ENCODE measurements at places on chromosomes 12 and 14.
A peak's percentile ranks its signal among the peaks of the same experiment; 100 is the strongest.

GRCh38 chr12:116164250-116165035 lies 113.0 kb downstream of the MED13L start:
- DNase-seq, result no peak

- DNase-seq, result no peak
These were observed 49.0 kb downstream of the ZC3H14 start for GRCh38 chr14:88611878-88612277.

GRCh38 chr14:90017371-90017770 lies 44.4 kb upstream of the KCNK13 start:
- DNase-seq, result no peak

DNA sequence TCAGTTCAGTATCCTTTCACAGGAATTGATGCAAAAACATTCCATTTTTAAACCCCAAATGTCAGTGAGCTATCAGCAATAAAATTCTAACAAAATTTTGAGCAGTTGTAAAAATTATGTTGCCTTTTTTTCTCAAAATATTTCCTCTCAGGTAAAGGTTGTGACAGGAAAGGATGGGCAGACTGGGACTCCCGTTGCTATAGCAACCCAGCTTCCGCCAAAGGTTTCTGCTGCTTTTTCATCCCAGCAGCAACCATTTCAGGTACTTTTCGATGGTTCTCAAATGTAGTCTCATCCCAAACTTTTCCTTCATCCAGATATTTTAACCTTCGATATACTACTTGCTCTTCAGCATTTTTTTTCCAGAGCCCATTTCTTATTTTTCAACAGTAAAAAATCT lies 13.6 kb downstream of the EP400 start:
- peak; percentile 40 for DNase-seq

GRCh38 chr14:36976571-36977023 lies 195.8 kb downstream of the SLC25A21 start:
- no peak for DNase-seq

DNA sequence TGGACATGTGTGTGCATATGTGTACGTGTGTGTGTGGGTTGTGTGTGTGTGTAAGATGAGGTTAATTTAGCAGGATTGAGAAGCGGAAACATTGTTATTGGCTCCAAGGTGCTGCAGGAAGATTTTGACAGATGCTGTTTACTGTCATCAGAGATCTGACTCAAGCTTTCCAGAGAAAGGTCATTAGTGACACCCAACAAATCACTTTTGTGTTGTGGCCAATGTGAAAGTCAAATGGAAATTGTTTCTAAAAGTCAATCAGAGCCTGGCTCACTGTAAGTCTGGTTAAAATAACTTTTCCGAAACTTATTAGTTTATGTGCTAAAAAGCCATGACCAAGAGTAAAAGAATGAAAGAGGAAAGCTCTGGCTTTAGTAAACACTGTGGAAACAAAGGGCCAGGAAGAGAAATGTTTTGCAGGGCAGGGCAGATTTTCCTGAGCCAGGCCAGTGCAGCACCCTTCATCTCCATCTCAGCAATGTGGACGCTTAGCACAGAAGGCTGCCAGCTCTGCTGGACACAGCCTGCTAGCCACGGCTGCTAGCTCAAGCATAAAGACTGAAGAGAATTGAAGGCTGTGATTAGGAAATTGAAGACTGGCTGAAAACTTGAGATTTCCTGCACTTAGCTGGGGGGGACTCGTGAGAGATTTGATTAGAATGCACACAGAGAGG lies 235.8 kb downstream of the NEDD1 start:
- DNase-seq, result no peak

DNA sequence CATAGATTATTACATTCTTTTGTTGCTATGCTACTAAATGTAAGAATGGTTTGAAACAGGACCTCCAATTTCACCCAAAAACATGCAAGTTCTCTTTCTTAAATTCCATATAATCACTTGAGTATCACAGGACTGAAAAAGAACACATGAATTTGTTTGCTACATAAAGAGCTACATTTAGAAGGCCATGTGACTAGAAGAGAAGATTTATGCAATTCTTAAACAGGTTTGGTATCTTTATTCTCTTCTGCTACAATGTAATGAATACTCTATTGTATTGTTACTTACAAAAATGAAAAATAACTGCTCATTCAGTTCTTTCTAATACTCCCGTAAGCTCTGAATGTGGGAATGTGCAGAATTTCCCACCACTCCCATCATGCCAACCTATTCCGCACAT lies 9.3 kb downstream of the EPS8 start:
- no peak for DNase-seq

DNA sequence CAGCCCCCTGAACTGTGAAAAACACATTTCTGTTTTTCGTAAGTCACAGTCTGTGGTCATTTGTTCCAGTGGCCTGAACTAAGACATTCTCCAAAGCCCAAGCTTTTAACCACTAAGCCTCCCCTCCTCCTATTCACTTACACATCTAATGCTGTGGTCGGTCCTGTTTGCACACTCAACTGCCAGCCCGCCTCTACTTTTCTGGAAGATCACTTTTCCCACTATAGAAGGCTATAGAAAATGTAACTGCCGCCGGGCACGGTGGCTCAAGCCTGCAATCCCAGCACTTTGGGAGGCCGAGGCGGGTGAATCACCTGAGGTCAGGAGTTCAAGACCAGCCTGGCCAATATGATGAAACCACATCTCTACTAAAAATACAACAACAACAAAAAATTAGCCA lies 524.7 kb upstream of the TMEM132C start:
- DNase-seq, result no peak

DNA sequence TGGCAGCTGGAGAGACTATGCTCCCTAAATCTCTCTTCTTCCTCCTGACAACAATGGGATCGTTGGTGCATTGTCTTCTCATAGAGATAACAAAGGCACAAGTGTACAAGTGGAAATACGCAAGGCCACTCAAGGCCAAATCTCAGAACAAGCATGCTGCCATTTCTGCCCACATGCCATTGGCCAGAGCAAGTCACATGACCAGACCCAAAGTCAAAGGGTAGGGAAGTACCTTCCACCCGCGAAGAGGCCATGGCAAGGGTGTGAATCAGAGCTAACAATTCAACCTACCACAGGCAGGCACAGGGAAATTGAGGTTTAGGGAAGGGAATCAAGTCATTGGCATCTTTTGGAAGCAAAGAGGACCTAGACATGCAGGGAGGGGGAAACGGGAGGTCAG lies 38.5 kb upstream of the IGF1 start:
- no peak for DNase-seq

DNA sequence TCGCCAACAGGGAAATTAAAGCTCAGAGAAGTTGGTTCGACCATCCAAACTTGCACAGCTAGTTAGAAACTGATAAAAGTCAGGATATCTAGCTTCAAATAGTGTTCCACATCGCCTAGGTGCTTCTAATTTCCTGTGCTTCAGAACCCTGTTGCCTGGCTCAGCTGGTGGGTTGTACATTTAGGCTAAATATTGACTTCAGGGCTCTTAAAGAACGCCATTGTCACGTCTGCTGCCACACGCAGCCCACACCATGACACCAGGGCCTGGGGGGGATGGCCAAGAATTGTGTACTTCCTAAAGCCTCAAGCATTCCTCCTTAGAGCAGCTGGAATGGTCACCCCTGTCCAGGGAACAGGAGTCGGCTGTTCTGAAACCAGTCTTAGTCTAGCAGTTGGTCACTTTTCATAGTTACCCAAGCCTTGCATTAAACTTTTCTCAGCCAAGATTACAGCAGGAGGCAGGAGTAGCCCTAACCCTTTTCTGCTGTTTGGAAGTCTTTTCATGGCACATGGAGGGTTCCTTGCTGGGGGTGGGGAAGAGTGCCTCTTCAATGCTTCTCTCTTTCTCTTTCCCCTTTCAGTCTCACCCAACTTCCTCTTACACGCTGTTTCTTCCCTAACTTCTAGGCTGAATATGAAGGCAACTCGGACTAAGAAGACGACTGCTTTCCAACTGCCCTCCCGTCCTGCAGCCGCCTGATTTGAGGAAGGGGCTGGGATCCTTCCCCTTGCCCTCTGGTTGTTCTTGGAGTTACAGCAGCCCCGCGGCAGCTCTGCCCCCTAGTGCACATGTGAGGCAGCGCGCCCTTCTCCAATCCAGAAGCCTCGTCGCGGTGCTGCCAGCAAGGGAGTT lies 17.1 kb downstream of the FOS start:
- peak; percentile 86 for DNase-seq

- DNase-seq, result no peak
These were observed 171.8 kb downstream of the FLRT2 start for GRCh38 chr14:85701763-85702162.

DNA sequence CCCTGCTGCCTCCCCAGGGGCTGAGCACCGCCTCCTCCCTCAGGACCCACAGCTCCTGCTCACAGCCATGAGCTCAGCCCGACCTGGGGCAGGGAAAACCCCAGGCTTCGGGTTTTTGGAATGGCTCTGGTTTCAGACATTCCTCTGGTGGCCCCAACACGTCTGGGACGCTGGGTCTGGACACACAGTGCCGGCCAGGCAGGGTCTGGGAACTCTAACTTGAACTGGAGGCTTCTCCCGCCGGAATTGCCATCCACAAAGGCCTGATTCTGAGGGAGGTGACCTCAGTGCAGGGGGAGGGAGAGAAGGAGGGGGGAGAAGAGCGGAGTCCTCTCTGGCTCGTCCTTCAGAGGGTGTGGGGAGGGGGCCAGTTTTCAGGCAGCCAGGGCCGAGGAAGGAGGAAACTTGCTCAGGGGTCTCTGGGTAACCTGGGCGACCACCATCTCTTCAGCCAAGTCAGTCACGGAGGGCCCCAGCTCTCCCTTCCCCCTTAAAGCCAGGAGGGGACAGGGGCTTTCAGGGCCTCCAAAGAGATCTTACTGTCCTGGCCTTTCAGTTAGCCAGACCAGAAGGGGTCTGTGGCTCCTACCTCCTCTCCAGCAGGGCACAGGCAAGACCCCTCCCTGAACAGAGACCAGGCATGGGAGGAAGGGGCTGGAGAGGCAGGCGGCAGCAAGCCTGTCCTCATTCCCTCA lies 19.4 kb downstream of the NCKAP5L start:
- no peak for DNase-seq

DNA sequence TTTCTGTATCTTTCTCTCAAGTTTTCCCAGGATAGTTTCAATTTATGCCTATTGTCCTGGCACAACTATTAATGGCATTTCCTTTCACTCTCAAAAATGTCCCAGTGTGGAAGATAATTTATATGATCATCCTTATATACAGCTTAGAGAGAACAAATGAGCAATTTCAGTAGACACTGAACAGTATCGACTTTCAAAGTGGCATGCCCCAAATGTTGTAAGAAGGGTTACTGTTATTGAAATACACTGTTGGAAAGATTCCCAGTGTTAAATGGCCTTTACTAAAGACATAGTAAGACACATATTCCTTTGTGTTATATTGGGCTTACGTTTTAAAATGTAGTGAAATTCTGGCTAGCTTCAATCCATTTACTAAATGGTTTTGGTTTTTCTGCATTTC lies 202.3 kb upstream of the CDKN3 start:
- no peak for DNase-seq

- DNase-seq, result peak; percentile 38
These were observed 14.5 kb upstream of the FBRSL1 start for GRCh38 chr12:132475304-132476037.

DNA sequence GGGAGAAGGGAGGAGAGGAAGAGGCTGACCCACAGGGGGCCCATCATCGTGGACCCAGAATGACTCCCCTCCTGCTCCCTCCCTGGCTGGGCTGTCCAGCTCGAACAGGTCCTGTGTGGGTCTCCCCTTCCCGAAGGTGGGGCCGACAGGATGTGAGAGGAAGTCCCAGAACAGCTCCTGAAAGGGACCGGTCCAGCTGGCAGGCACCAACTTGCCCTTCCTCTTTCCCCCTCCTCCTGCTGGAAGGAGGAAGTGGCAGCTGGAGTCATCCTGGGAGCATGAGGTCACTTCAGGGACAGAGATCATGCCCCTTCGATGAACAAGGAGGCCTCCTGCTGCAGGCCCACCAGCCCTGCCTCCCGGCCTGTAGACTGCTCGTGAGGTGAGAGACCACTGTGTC lies 35.0 kb upstream of the BEGAIN start:
- DNase-seq, result no peak

DNA sequence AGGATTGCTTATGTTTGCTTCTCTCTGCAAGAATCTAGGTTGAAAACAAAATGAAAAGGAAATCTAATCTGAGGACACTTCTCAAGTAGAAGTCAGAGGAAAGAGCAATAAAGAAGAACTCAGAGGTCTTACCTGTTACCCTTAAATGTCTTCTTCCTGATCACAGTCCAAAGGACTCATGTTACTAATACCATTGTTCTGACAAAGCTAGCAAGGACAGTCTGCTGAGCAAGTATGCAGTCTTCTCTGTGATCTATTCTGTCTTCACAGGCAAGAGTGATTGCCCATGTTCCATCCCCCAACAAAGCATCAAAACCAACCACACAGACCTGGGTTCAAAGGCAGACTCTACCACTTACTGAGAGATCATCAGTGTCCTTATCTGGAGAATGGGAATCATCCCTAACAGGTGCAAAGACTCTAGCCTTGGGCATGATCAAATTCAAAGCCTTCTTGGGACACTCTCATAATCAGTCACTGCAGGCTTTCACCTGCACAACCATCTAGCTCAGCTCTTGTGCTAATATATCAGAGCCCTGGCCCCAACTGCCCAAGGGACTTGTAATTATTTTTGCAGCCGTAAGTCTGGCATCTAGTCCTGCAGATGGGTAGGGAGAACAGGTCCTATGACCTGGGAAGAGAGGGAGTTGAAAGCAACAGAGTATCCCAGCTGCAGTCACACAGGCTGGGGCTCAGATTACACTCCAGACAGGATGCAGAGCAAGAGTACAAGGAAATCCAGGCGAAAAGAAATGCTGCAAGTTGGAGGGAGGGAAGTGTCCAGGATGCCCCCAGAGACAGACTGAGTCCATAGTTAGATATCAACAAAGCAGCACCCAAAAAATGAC lies 97.9 kb upstream of the NUDT4 start:
- DNase-seq, result no peak

DNA sequence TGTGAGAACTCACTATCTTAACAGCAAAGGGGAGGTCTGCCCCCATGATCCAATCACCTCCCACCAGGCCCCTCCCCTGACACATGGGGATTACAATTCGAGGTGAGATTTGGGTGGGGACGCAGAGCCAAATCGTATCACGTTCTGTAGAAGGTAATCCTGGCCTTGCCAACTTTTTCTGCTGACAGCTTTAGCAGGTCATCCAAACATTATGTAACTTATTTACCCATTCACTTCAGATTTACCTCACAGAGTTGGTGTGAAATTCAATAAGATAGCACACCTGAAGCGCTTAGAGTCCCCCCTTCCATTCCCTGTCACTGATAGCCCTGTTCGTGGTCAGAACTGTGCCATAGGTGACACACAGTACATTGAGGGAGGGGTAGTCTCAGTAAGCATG lies 219.1 kb downstream of the FBXL14 start:
- no peak for DNase-seq

All from CD4-positive, alpha-beta T cell treated with Interleukin-10 for 1 hour (primary cell).